ENCODE measurements at places on chromosomes 4 and X.
A peak's percentile ranks its signal among the peaks of the same experiment; 100 is the strongest.

DNA sequence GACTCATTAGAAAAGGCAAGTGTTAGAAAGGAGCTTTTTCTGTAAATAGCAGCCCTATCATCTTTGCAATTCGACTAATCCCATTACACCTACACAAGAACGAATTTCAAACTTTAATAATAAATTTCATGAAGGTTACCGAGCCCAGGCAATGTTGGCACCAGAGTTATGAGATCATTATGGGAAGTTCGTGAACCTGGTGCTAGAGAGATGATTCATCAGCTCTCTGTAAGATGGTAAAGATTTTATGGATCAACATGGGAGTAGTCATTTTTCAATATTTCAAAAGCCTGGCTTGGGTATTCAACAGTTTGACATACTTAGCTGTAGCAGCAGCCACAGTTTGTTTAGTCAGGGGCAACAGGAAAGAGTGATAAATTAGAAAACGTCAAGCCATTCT lies 35.8 kb downstream of the AMELX start:
- no peak for DNase-seq

DNA sequence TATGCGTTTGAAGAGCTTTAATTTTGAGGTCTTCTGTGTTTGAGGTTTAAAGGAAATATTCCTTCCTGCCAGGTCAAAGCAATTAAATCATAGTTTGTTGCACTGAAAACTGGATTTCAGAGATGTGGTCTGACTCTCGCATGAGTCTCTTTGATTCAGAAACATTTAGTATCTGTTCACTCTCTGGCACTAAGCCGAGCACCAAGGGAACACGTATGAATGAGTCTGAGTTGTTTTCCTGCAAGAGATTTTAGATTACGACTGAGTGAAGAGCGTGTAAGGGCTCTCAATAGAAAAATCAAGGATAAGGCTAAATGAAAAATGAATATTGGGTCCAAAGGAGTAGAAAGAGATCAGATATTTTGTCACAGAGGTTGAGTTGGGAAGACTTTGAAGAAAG lies 875.4 kb upstream of the PRKX start:
- DNase-seq, result no peak

DNA sequence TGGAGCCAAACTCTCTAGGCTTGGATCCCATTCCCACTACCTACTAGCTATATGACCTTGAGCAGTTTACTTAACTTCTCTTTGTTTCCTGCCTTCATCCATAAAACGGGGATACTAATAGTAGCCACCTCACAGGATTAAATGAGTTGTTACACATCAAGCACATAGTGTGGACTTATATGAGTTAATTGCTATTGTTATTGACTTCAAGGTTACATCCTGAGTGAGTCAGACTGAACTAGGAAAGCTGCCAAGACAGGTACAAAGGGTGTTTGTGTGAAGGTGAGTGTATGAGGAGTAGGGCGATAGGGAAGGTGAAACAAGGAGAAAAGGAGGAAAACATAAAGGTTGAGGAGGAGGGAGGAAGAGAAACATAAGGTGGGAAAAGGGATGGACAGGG lies 32.2 kb downstream of the TFDP3 start:
- no peak for DNase-seq

GRCh38 chrX:103637604-103638338 lies 9.0 kb downstream of the TCEAL1 start:
- DNase-seq, result no peak

- peak; percentile 9 for DNase-seq
These were observed 63.8 kb upstream of the HPRT1 start for GRCh38 chrX:134396174-134396573.
